ENCODE measurements at places on chromosomes 6 and 20. TPM values are rescaled to one million over a fixed set of nuclear protein-coding genes. Genes with fewer than 3 reads are reported as not detected.

DAAM2 gene
- 30.4 TPM for total RNA-seq

TNNC2 gene
- not detected for total RNA-seq

BPIFB1 gene
- not detected for total RNA-seq

EBF4 gene
- total RNA-seq = 15.7 TPM

GSTA1 gene
- not detected for total RNA-seq

KIFC1 gene
- 5.8 TPM for total RNA-seq

VSTM2L gene
- 55.1 TPM for total RNA-seq

ANKRD66 gene
- total RNA-seq = 3.5 TPM

CRISP2 gene
- total RNA-seq = 1.6 TPM

FNDC11 gene
- 3.5 TPM for total RNA-seq

MEP1A gene
- not detected for total RNA-seq

TBCC gene
- 45.9 TPM for total RNA-seq

DUSP15 gene
- total RNA-seq = 12.5 TPM

LINC00237 gene
- total RNA-seq = 10.8 TPM

TBXT gene
- total RNA-seq = not detected

EFCAB8 gene
- not detected for total RNA-seq

ABHD16B gene
- not detected for total RNA-seq

OLIG3 gene
- total RNA-seq = 0.23 TPM

PGC gene
- total RNA-seq = not detected

HLA-DQB1 gene
- 4.4 TPM for total RNA-seq

MUC22 gene
- not detected for total RNA-seq

OR2H1 gene
- total RNA-seq = not detected
